ENCODE measurements at places on chromosomes 7 and 10. TPM values are rescaled to one million over a fixed set of nuclear protein-coding genes. Genes with fewer than 3 reads are reported as not detected.

Gene OR6V1
- not detected for total RNA-seq

Gene TMEM176B
- total RNA-seq, result not detected

Gene GIMAP7
- total RNA-seq, result not detected

Gene AKR1B1
- total RNA-seq, result 44.9 TPM

Gene KNDC1
- 3.2 TPM for total RNA-seq

Gene AKR1C8
- total RNA-seq, result not detected

Gene ADCYAP1R1
- not detected for total RNA-seq

Gene CLDN3
- total RNA-seq, result 0.12 TPM

Gene CARD11
- total RNA-seq, result 0.62 TPM

Gene RPEL1
- total RNA-seq, result under 0.01 TPM

All from uterine smooth muscle cell (primary cell).